Gastroesophageal sphincter (tissue), 4 donors: ENCODE measurements at places on chromosomes 4 and X. TPM values are rescaled to one million over a fixed set of nuclear protein-coding genes. Genes with fewer than 3 reads are reported as not detected.

- no peak for ATAC-seq
Observed at GRCh38 chrX:23631136-23631535, 36.2 kb upstream of the PRDX4 start.

DNA sequence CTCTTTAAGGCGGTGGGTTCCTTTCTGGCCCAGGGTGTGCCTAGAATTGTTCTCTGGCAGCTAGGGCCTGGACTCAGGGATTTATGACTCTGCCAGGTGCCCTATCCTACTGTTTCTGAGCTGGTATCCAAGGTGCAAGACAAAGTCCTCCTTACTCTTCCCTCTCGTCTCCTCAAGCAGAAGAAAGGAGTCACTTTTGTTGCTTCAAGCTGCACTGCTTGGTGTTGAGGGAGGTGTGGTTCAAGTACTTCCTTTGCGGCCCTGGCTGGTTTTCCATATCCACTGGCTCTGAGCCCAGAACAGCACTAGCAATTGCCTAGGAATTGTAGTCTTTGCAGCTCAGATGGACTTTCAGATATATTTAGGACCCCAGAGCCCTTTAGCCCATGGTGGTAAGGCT is 39.3 kb downstream of the RTL3 start:
- ATAC-seq = no peak

GRCh38 chr4:111556141-111556781 is 589.0 kb upstream of the FAM241A start:
- no peak for ATAC-seq

DNA sequence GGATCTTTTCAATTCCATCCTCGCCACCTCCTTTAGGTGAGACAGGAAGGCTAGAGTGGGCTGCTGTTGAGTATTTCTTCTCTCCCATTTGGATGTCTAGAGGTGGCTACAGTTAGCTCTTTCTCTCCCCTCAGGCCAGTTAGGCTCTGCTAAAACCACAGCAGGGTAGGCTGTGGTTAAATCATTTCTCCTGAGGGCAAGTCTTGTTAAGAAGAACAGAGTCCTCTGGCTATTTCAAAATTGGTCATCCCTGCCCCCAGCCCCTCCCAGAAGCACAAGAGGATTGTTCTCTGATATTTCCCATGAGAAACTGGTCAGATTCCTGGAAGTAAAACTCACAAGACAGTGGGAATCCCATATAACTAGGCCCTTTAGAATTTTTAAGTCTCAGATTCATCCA is 1359.5 kb downstream of the TECRL start:
- no peak for ATAC-seq

DNA sequence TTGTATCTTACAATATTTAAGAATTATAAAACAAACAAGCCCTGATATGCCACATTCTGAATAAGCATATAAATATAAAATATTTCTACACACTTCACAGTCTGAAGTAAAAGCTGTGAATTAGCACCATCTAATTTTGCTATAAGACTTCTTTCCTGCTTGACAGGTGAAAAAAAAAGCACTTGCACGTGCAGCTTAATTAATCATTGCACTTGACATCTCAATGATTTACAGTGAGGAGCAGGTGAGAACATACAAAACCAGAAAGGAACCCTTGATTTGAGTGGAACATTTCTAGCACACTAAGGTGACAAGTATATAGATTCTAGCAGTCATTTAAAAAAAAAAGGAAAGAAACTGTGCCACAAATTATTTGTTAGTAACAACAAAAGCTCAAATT is 47.9 kb downstream of the CHIC2 start:
- ATAC-seq = no peak

Gene ZMAT1
- 7.5 TPM for total RNA-seq

Gene SSX3
- total RNA-seq = not detected

Gene FGF2
- 36.3 TPM for total RNA-seq

Gene F9
- total RNA-seq = not detected

Gene PCDH11X
- total RNA-seq = 0.27 TPM
